HEK293T (cell line): ENCODE measurements at places on chromosomes 5 and 9.

GRCh38 chr9:135252980-135253304 is 165.5 kb downstream of the OLFM1 start:
- no peak for DNase-seq

GRCh38 chr5:62621280-62621679 is 42.7 kb downstream of the LRRC70 start:
- peak; percentile 17 for DNase-seq

DNA sequence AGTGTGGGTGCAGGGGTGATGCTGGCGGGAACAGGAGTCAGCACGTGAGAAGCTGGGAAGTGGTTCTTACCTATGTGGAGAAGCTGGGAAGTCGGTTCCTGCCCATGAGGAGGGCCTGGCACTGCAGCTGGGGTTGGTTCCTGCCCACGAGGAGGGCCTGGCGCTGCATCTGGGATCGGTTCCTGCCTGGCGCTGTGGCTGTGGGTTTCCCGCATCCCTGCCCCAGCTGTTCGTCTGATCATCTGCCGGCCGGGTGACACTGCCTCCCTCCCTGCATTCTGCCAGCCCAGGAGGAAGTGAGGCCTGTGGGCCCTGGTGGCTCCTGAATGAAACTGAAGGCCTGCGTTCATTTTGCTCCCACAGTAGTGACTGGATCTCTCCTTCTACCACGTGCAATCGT is 5.1 kb downstream of the OBP2A start:
- no peak for DNase-seq

DNA sequence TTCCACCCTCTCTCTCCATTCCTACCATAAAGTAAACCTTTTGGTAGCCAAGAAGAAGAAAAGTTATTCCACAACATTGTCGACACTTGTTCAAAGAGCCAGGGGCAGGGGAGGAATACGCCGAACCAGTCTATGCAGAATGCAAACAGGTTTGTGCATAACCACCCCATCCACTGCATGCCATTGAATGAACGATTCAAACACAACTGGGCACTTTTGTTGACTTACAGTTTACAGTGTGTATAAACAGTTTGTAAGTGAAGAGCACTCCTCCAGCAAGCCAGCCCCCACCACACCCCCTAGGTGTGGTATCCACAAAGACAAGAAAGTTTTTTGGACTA is 6.8 kb upstream of the S1PR3 start:
- no peak for DNase-seq

DNA sequence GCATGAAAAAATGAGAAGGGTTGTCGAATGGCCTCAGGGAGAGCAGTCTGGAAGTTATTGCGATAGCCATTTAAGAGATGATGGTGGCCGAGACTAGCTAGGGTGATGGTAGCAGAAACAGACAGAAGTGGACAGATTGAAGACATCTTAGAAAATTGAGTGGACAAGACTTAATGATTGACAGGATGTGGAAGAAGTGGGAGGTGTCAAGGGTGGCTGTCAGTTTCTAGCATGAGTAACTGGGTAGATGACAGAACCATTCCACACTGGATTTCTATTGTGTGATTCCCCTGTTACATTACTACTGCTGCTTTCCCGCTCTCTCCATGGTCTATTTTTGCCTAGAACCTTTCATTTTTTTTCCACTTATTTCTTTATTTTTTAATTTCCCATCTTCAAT is 12.6 kb downstream of the CHMP5 start:
- DNase-seq, result no peak

DNA sequence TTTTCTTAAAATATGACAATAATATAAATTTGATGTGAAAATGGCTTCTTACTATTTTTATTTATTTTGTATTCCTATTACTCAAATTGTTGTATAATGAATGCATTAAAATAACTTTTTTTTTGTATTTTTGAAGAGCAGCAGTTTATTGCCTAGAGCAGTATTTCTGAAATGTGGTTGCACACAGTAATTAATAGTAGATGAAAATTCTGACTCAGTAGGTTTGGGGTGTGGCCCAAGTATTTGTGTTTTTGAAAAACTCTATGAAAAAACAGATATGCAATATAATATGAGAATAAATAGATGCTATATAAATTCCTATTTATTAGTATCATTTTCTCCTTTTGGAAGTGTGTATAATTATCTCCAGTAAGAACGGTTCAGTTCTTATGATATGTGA is 2225.3 kb upstream of the C9orf72 start:
- no peak for DNase-seq

- no peak for DNase-seq
Observed at GRCh38 chr9:84337252-84337651, 3.3 kb downstream of the SLC28A3 start.

DNA sequence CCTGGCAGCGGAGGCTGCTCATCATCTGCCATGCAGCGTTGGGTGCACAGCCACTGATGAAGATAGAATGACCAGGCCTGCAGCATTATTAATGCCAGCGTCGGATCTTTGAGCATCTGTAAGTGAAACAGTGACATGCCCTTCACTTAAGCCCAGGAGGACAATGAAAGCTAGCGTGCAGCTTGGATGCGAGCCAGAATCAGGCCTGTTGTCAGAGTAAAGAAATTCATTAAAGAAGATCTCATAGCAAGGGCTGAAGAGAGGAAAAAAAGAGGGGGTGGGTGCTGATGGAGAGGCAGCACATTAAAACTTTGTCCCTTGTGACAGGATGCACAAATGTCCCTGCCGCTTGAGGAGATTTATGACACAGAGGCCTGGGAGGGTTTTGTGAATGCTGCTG is 186.1 kb upstream of the MAST4 start:
- no peak for DNase-seq

GRCh38 chr5:55551358-55551757 is 16.6 kb upstream of the PLPP1 start:
- no peak for DNase-seq

DNA sequence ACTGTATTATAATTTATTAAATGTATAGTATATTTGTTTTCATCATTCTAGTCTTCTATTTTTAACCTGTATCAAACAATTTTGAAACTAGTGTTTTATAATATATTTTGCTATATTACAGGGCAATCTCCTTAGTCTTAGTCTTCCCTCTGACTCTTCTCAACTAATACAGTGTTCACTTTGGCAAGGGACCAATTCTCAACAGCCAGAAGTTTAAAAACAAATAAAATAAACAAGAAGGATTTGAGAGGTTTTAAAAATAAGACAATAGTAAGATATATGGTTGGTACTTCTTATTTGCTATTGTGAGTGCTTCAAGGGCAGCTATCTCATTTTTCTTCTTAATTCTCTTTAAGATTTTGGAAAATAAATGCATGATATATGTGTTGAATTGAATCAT is 167.2 kb downstream of the RAB3C start:
- no peak for DNase-seq

- DNase-seq, result no peak
Observed at GRCh38 chr5:116532762-116533525, 41.7 kb downstream of the SEMA6A start.

- DNase-seq, result peak; percentile 81
Observed at GRCh38 chr5:108642170-108642906, 105.4 kb upstream of the FER start.

DNA sequence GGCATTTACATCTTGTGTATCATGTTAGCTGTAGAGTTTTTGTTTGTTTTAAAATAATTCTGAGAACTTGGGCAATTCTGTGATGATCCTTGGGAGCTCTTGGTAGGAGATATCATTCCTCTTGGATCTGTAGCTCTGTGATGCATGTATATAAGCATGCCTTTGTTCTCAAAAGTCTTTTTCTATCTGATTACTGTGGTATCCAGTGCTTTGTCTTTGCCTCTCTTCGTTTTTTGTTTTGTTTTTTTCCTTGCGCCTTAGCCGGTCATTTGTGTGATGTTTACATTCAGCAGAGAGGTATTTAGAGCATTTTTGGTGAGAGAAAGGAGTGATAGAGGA is 110.0 kb downstream of the PAM start:
- DNase-seq, result no peak

GRCh38 chr9:136664000-136664915 is 1.5 kb downstream of the EGFL7 start:
- DNase-seq, result no peak

DNA sequence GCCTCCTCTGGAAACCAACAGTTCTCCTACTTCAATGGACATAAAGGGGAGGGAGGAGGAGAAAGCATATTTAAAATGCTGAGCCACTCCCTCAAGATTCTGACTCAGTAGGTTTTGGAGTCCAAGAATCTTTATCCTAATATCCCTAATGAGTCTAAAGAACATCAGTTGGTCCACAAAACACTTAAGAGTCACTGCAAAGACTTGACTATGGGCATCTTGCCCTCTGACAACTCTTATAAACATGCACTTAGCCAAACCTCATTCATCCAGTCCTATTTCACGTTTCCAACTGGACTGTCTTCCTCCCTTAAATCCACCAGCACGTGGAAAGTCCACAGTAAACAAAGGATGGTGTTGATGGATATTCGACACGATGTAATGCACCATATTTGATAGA is 172.5 kb downstream of the FAM114A2 start:
- DNase-seq, result no peak

GRCh38 chr5:157608972-157609565 is 33.5 kb upstream of the ADAM19 start:
- DNase-seq, result no peak

DNA sequence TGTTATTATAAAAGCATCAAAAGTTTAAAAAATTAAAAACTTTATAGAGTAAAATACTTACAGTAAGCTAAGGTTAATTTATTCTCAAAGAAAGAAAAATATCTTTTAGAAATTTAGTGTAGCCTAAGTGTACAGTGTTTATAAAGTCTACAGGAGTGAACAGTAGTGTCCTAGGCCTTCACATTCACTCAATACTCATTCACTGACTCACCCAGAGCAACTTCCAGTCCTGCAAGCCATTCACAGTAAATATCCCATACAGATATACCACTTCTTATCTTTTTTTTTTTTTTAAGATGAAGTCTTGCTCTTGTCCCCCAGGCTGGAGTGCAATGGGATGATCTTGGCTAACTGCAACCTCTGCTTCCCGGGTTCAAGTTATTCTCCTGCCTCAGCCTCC is 73.1 kb upstream of the FST start:
- DNase-seq, result no peak

DNA sequence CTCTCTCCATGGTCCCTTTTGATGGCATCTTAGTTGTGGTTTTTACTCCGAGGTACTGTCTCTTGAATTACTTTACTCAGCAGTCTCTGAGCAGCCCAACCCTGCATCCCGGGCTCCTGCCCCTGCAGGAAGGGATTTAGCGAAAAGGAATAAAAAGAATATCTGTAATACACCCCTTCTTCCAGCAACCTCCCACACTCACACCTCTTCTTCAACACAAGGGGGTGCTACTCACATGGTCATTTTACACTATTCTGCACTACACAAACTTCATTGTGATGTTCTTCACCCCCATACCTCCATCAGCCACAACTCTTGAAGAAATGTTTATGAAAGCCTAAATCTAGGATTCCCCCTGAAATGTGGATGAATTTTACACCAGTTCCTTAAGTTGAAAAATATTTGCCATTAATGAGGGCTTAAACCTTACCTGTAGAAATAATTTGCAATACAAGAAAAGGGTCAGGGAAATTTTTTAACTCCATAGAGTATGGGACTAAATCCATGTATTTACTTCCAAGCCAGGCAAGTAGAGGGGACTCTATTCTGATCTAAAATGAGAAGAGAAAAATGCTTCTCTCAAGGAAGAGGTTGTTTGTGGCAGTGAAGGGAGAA is 26.0 kb downstream of the TPD52L3 start:
- DNase-seq, result peak; percentile 54
